Naive thymus-derived CD4-positive, alpha-beta T cell (primary cell): ENCODE measurements at places on chromosomes 6 and 20. TPM values are rescaled to one million over a fixed set of nuclear protein-coding genes. Genes with fewer than 3 reads are reported as not detected.

Gene HLA-F
- total RNA-seq: 678 TPM

Gene RAB44
- 0.07 and 0.10 TPM in 2 replicates for total RNA-seq

Gene TTK
- 1.4 TPM for total RNA-seq

Gene HM13
- total RNA-seq: 129 TPM

Gene CPNE5
- 2.1 TPM for total RNA-seq

Gene TUBB2B
- total RNA-seq: not detected

Gene GABRR1
- not detected for total RNA-seq

Gene ZNF335
- total RNA-seq: 77.4 TPM

Gene OR2H2
- total RNA-seq: not detected

Gene EYS
- not detected for total RNA-seq

Gene MAS1
- total RNA-seq: not detected

Gene TFEB
- total RNA-seq: 11.8 TPM

Gene BHLHE23
- total RNA-seq: not detected

Gene KHDC1L
- not detected for total RNA-seq

Gene TAAR6
- total RNA-seq: not detected

Gene LGSN
- not detected for total RNA-seq

Gene CPXM1
- 0.32 TPM for total RNA-seq
